ENCODE measurements at places on chromosomes 16 and 17. TPM values are rescaled to one million over a fixed set of nuclear protein-coding genes. Genes with fewer than 3 reads are reported as not detected.
A peak's percentile ranks its signal among the peaks of the same experiment; 100 is the strongest.

DNA sequence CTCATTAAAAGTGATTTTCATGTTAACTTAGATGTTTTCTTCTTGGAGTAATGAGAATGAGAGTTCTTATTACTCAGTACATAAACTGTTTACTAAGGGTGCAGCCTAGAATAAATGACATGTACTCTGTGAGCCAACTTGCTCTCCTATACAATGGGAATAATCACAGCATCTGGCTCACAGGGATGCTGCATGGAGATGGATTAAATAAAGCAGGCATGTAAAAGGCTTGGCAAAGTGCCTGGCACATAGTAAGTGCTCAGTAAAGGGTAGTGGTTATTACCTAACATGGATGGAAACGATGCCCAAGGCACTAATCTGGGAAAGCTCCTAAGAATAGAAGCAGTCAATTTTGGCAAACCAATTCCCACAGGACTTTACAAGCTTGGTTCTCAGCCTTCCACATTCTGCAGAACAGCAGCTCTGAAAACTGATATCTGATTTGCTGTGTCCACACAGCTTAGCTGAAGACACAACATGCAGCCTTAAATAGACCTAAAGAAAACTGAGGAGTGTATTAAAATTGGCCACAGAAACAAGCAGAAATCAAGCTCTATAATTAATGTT, 176.1 kb downstream of the ABCC12 start:
- no peak for DNase-seq

DNA sequence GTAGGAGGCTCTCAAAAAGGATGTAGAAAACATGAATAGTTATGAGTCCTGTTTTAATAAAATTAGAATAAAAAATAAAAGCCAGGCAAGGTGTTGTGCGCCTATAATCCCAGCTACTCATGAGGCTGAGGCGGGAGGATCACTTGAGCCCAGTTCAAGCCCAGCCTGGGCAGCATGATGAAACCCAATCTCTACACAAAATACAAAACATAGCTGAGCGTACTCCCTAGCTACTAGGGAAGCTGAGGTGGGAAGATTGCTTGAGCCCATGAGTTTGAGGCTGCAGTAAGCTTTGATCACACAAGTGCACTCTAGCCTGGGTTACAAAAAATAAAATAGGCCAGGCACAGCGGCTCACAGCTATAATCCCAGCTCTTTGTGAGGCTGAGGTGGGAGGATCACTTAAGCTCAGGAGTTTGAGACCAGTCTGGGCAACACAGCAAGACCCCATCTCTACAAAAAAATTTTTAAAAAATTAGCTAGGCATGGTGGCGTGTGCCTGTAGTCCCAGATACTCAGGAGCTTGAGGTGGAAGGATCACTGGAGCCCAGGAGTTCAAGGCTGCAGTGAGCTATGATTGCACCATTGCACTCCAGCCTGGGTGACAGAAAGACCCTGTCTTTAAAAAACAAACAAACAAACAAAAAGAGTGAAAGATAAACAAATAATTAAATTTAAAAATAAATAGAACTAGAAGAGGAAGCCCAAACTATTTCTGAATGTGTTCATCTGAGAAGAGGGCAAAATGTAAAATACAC, 17.2 kb upstream of the PRM1 start:
- DNase-seq, result no peak

- peak; percentile 73 for DNase-seq
Measured at GRCh38 chr17:78798695-78799559, 16.9 kb upstream of the CYTH1 start.

DNA sequence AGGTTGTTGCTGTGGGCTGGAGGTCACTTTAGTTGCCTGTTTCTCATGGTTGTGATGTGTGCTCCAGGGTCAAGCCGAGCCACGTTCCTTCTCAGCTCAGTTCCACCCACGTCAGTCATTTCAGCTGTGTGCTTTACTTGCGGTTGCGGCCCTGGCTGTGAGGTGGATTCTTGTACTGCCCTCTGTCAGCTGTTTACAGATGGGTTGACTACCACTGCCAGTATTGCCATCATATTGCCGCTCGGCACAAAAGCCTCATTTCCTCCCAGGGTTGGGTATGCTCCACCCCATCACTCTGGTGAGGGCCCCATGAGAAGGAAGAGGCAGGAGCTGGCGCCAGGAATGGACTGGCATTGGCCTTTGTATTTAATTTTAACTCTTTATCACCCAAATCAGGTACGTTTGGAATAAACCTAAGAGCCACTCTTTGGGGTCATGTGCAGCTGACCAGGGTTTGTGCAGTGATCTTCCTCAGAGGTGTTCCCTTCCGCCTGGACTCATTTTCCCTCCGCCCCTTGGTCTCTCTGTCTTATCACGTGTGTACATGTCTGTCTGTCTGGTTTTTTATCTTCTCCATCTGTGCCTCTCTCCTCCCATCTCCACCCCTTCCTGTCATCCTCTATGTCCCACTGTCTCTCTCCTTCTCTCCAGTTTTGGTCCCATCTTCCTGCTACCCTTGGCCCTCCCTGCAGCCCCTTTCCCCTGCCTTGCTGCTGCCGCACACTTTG, 25.0 kb downstream of the METTL22 start:
- no peak for DNase-seq

DNA sequence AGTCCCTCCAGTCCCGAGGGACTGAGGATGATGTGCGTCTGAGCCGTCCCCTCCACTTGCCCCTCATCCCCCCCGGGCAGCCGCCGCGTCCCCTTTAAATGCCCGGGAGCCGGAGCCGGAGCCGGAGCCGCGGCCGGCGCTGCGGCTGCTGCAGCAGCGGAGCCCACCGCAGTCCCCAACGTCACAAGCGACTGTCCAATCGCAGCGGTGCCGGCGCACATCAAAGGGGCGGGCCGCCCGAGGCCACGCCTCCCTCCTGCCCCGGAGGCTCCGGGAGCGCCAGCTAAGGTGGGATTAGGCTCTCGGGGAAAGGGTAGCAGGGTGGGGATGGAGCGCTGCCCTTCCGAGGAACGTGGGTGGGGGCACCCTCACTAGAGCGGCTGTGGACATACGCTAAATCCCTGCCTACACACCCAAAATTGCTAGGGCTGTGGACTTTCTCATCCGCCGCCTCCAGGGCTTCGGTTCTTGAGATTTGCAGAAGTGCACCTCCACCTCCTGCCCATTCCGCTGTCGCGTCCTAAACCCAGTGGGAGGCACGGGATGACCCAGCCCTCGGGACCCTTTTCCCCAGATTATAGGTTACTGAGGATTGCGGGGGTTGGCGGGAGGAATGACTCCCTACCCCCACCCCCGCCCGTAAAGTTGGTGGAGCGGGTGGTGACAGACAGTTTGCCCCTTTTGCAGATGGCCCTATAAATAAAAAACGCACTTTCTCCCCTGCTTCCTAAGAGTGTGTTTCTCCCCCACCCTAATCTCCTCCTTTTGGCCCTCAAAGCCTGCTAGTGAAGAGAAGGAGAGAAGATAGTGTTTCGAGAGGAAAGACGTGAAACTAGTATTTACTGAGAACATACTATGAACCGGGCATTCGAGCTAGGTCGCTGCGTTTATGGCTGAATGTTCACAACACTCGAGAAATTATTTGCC, at the start of gene PHOSPHO1:
PHOSPHO1 (minus strand) TSS at position 152 of the 927 bp plus-strand sequence. CDS start 4,096 bp downstream, outside the sequence.
- peak; percentile 95 for DNase-seq

DNA sequence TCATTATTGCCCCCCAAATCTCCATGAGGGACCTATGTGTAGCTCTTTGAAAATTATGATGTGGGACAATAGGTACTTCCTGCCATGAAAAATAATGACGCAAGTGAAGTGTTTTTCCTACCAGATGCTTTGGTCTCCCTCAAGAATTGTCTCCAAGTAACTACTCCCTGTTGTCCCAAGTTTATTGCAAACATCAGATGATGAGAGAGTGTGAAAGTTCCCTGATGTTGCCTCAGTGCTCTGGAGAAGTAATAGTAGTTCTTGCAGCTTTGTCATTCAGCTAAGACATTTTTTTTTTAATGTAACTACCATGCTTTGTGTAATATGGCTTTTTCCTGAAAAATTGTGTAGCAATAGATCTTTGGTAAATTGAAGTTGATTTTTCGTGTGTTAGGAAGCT, 20.1 kb downstream of the LPCAT2 start:
- DNase-seq, result no peak

DNA sequence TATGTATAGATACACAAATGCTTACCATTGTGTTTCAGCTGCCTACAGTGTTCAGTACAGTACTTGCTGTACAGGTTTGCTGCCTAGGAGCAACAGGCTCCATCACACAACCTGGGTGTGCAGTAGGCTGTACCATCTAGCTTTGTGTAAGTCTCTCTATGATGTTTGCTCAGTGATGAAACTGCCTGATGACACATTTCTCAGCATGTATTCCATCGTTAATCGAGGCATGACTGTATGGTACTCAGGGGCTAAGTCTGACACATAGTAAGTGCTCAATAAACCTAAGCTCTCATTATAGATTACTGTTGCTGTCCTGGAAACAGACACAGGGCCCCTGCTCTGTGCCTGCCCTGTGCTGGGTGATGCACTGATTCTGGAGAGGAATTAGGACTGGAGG, 18.1 kb downstream of the KCNJ12 start:
- DNase-seq, result no peak

GRCh38 chr17:40329839-40330794, 21.1 kb downstream of the RARA start:
- DNase-seq, result no peak

DNA sequence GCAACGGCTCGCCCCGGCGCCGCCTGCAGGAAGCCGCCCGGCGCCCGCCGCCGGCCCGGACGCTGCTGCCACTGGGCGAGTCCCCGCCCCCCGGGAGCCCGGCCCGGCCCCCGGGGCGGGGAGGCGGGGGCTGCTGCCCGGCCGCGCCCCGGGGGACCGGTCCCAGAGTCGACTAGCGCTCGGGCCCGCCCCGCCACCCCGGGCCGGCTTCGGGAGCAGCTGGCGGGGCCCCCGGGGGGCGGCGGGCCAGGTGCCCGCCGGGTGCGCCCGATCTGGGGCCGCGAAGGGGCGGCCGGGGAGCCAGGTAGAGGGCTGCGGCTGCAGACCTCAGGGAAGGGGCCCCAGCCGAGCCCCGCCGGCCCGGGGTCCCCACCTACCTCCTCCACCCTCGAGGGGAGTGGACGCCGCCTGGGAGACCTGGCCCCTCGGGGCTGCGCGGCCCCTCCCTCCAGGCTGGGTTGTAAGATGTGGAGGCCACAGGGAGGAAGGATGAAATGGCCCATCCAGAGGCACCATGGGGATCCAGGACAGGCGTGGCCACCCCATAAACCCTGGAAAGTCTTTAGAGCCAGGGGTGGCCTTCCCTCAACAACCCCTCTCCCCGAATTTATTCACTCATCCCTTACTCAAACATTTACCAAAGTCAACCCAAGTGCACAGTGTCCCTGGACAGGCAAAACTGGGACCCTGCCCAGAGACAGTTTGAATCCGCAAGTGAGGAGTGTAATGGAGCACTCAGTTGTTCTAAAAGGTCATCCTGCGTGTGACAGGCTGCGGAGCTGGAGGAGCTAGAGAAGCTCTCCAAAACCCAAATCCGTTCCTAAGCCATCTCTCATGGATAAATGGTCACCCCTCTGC, at the start of gene CDYL2:
CDYL2 (minus strand) TSS at position 73 of the 858 bp plus-strand sequence. CDS start 425 bp downstream, outside the sequence.
- DNase-seq, result no peak

GRCh38 chr16:49281843-49282642, 405 bp upstream of the CBLN1 start:
- peak; percentile 93 for DNase-seq

DNA sequence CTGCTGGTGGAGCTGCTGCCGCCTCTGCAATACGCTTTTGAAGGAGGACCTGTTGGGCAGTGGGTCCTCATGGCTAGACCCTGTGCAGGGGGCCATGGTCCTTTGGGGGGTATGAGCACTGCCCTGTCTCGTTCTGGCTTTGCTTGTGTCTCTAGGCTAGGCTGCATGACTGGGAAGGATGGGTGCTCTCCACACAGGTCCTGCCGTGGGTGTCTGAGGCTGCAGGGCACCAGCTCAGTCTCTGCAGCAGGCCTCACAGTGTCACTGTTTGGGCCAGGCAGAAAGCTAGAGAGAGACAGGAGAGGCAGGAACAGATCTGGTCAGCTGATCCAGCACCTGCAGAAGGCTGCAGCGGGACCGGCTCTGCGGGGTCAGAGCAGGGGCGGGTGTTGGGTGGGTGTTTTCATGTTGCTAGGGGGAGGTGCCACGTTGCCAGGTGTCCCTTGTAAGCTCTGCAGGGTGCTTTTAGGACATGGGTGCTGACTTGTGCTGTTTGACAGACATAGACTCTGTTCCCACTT, 111.4 kb downstream of the SNX29 start:
- DNase-seq, result peak; percentile 56

DNA sequence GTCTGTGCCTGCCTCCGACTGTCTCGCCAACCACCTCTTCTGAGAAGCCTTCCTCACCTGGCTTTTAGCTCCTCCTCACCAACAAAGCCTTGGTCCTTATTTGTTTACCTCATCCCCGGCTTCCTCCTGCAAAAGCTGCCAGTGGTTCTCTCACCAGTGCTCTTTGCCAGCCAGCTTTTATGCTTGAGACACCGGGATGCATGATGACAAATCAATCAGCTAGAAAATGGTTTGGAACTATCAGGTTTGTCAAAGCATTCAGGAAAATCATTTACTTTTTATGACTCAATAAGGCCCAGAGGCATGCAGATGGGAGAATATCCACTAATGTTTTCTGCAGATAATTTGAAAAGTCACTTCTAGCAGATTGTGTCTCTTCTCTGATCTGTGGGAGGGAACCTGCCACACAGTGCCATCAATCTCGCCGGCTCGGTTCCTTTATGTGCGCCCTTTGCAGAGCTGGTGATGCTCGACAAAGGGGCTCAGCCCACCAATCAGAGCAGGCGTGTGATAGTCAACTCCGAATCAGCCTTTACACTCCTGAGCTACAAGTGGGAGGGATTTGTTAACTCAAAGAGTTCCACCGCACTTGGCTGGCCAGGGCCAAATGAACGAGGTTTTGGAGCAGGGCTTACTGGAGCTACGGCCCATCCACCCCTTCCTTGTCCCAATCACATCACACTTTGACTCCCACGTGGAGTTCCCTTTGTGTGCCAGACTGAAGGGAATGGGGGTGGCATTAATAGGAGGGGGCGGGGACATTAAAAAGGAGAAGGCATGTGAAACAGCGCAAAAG, 85.8 kb downstream of the MRC2 start:
- DNase-seq, result peak; percentile 24

GRCh38 chr16:85170590-85171003, 58.3 kb upstream of the CIBAR2 start:
- peak; percentile 78 for DNase-seq

DNA sequence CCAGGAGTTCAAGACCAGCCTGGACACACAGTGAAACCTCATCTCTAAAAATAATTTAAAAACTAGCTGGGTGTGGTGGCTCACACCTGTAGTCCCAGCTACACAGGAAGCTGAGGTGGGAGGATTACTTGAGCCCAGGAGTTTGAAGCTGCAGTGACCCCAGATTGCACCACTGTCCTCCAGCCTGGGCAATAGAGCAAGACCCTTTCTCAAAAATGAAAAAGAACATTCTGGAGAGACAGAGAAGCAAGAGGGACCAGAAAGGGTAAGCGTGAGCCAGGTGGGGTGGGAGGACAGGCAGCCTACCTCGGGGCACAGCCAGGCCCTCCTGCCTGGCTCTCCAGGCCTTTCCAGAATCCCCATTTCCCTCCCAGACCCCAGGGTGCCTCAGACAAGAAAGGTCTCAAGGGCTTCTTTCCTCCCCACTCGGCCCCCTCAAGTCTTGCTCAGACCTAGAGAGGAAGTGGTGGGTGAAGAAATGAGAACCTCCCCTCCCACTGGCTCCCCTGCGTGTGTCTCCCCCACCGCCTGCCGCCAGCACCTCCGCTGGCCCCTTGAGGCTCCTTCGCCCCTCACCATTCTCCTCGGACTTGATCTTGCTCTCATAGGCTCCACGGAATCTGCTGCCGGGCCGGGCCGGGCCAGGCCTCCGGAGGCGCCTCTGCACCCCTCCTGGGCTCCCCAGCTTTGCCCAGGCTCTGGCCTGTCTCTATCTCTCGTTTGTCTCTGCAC, 503 bp downstream of the C16orf54 start:
- DNase-seq, result peak; percentile 79

The HCRT gene
- not detected for total RNA-seq

The MYOCD gene
- total RNA-seq, result 91.8 TPM

The HBZ gene
- total RNA-seq, result not detected

The ARMC5 gene
- total RNA-seq, result 6.4 TPM

The TMC8 gene
- total RNA-seq, result 15.7 TPM

The PRDM7 gene
- not detected for total RNA-seq

The SLC38A8 gene
- total RNA-seq, result not detected
